Frontal cortex (tissue), 4 donors: ENCODE measurements at places on chromosomes 13 and 19. TPM values are rescaled to one million over a fixed set of nuclear protein-coding genes. Genes with fewer than 3 reads are reported as not detected.

GRCh38 chr19:48479686-48480085, 10.5 kb downstream of the CYTH2 start:
- DNase-seq = no peak

DNA sequence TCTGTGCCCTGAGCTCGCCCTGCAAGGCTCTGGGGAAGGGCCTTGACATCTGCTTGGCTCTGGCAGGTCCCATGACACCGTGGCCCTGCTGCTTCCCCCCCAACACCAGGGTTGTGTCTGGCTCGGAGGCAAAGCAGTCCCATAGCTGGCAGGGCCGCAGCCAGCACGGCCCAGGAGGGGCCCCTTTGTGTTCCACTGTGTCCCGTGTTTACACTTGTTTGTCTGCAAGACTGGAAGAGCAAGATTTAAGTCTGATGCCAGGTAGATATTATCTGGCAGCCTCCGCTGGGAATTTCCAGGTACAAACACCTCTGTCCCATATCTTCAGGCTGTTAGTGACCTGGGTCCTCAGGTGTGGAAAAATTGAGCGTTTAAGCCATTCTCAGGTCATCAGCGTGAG, 44.3 kb downstream of the MCF2L start:
- DNase-seq = no peak

GRCh38 chr13:40331802-40332201, 334.6 kb downstream of the FOXO1 start:
- DNase-seq = no peak

MEIOSIN gene
- total RNA-seq = not detected

SCEL gene
- 0.41 TPM for total RNA-seq

TMEM238 gene
- total RNA-seq = 0.41 TPM

RELB gene
- total RNA-seq = 0.41 TPM
